ENCODE measurements at places on chromosomes 7 and 10.

DNA sequence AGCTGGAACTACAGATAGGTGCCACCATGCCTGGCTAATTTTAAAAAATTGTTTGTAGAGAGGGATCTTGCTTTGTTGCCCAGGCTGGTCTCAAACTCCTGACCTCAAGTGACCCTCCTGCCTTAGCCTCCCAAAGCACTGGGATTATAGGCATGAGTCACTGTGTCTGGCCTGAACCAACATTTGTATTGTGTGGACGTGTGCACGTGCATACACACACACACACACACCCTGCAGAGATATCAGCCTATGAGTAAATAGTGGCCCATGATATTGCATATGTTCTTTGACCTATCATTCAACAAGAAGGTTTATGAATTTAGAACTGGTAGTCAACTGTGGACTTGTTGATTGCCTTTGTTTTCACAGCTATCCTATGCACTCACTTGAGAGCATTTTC is 161.6 kb downstream of the BAMBI start:
- DNase-seq = no peak

- no peak for DNase-seq
Measured at GRCh38 chr7:153002572-153002971, 243.0 kb downstream of the ACTR3B start.

GRCh38 chr7:135558337-135558767 is 635 bp downstream of the NUP205 start:
- DNase-seq = peak; percentile 23

DNA sequence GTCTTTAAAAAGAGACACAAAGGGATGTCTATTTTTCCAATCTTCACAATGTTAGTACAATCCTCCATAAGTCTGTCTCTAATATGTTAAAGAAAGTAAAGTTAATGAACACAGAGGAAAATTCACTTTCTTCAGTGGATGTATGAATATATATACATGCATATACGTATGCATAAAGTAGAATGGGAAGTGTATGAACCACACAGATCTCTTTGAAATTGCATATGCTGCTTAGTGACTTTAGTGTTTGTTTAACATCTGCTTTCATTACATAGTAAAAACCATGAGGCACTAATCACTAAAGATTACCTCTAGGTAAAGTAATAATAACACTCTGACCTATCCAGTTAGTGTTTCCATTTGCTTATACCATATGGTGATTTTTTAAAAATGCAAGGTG is 451.2 kb downstream of the SEMA3D start:
- DNase-seq = no peak

- no peak for DNase-seq
Measured at GRCh38 chr10:122632031-122632430, 67.6 kb downstream of the C10orf120 start.

DNA sequence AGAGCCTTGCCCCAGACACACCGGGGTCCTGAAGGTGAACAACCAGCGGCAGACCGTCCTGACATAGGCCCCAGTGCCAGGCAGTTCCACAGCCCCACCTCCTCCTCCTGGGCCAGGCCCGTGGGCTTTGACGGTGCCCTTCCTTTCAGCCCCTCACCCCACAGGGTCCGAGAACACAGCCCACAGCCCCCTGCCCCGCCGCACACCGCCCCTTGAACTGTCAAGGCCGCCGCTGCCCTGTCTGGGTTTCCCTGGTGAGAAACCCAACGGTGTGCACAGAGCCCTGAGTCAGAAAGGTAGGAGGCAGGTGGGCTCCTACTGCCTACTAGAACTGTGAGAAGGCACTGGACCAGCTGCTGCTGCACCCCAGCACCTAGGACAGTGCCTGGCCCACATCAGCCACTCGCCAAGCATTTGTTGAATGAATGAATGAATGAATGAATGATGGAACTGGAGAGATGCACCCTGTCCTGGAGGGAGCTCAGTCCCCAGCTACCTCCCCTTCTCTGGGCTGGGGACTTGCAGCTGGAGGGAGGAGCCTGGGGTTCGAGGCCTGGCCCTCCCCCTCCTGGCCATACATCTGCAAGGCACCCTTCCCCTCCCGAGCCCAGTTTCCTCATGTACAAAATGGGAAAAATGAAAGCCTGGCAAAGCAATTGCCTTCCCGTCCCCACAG is 117.9 kb downstream of the SLIT1 start:
- no peak for DNase-seq

GRCh38 chr7:46360811-46361210 is 439.7 kb upstream of the IGFBP3 start:
- DNase-seq = no peak

DNA sequence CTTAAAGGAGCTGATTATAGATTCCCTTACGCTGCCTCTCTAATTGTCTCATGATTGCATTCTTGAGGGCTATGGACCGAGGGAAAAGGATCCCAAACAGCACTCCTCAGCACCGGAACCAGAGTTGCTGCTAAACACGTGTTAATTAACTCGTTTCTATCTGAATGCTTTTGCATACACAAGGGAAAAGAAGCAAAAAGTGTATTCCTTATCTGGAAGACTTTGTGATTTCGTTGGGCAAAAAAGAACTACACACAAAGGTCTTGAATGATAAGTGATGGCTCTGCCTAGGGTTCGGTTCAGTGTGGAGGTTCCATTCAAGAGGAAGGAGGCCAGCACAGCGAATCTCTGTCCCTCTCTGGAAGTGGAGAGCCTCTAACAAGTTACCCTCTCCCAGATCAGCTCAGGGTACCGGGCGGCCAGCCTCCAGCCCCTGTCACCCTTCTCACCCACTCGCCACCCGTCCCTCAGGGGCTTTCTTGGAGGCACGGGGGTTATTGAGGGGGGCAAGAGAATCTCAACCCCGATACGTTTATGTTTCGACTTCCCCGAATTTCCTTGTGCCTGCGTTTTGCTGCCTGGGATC is 515 bp upstream of the SLC4A2 start:
- DNase-seq = no peak

DNA sequence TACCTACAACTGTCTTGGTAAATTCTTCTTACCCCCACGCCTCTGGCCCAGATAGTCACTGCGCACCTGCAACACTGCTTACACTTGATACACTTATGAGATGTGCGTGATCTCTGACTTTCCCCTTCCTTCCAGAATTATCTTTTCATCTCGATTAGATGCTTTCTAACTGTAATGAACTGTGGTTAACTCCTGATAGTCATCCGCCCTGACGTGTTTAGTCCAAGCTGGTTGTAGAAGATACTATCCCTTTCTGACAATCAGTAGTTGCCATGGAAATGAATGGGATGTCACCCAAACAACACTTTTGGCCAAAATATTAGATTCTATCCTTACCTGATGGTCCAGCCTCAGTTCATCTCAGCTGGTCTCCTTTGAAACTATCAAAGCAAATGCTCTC is 241.5 kb downstream of the ADAM12 start:
- no peak for DNase-seq

- DNase-seq = no peak
Measured at GRCh38 chr7:98115746-98116525, 9.3 kb downstream of the LMTK2 start.

DNA sequence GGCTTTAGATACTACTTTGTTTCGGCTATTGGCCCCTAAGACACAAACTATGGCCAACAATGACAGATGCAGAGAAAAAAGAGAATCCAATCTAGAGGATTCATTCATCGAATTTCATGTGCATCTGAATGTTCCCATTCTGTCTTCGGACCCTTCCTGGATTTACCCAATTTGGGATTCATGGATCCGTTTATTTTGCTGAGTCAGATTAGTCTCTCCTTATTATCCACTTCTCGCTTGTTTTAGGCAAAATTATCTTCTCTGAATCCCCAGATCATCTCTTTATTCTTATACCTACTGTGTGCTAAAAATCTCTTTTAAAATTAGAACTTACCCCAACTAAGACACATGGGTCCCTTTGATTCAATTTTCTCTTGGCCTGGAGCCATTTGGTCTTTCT is 6.5 kb downstream of the TRPV6 start:
- DNase-seq = no peak

DNA sequence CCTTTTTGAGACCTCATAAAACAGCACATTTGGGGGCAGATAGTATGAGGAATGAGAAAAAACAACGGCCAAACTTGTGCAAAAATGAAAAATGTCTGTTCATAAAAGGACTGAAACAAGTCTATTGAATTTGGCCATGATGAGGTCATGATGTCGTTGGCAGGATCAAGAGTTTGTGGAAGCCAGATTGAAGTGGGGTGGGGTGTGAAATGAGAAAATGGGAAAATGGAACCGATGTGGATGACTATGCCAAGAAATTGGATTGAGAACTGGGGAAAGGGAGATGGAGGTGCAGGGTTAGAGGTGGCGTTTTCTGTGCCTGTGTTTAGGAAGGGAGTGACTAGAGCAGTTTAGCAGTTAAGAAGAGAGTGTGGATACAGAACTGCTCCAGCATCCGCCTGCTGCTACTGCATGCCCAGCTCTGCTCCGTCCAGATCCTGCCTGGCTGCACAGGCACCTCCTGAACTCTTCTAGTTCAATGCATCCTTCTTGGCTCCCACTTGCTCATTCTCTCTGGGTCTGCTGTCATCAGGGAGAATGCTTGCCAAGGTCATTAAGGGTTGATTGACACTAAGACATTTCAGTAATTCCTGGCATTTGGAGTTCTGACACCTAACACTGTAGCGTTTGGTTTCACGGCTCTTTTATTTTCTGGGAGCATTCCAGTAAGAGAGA is 111.9 kb downstream of the GALNT17 start:
- no peak for DNase-seq

GRCh38 chr10:4931587-4931986 is 31.6 kb upstream of the AKR1C1 start:
- no peak for DNase-seq

- no peak for DNase-seq
Measured at GRCh38 chr7:99782012-99782953, 1.7 kb downstream of the CYP3A4 start.

DNA sequence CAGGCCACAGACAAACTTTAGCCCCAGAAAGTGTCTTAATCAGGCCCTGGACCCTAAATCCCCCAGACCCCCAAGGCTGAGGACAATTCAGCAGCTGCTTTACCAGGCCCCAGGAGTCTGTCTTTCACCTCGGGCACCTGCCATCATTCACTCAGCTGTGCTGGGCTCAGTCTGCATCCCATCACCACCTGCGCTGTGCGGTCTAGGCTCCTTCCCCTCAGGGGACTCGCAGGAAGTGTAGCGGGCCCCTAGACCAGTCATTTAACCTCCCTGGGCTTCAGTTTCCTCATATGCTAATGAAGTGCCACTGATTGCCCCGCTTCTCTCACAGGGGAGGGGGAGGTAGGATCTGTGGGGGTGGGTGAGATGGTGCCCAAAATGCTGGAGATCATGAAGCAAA is 76.4 kb upstream of the ZMIZ1 start:
- DNase-seq = no peak

GRCh38 chr10:103139803-103140202 is 53.3 kb downstream of the NT5C2 start:
- DNase-seq = no peak

- DNase-seq = no peak
Measured at GRCh38 chr10:62185919-62186692, 82.5 kb downstream of the RTKN2 start.

GRCh38 chr10:129163531-129163930 is 303.5 kb upstream of the MGMT start:
- no peak for DNase-seq

- no peak for DNase-seq
Measured at GRCh38 chr10:63683223-63683622, 162.0 kb downstream of the REEP3 start.

DNA sequence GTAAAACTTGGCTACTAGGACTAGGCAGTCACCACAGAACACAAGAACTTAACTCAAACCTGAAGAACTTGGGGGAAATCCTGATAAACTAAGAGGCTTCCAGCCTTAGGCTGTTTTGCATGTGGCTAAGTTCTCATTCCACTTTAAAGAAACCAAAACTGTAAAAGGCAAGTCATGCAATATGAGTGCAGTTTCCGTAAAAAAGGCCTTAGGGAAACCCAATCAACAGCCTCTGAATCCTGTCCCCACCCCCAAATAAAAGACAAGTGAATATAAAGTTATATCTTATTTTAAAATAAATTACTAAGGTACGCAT is 95.1 kb downstream of the USP6NL start:
- no peak for DNase-seq

- no peak for DNase-seq
Measured at GRCh38 chr10:132577350-132578003, 39.9 kb downstream of the INPP5A start.

DNA sequence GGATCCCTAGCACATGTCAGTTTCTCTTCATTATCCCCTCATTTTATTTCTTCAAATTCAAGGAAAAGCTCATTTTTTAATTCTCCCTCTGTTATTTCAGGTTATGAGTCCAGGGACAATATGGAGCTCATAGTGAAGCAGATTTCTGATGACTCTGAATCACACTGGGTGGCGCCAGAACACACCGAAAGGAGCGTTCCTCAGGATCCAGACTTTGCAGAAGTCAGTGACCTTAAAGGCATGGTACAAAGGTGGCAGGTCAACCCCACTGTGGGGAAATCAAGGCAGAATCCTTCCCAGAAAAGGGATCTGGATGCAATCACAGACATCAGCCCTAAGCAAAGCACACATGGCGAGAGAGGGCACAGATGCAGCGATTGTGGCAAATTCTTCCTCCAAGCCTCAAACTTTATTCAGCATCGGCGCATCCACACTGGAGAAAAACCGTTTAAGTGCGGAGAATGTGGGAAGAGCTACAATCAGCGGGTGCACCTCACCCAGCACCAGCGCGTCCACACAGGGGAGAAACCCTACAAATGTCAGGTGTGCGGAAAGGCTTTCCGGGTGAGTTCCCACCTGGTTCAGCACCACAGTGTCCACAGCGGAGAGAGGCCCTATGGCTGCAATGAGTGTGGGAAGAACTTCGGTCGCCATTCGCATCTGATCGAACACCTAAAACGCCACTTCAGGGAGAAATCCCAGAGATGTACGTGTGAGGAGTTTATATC is 21.4 kb downstream of the ZKSCAN5 start:
- DNase-seq = no peak

DNA sequence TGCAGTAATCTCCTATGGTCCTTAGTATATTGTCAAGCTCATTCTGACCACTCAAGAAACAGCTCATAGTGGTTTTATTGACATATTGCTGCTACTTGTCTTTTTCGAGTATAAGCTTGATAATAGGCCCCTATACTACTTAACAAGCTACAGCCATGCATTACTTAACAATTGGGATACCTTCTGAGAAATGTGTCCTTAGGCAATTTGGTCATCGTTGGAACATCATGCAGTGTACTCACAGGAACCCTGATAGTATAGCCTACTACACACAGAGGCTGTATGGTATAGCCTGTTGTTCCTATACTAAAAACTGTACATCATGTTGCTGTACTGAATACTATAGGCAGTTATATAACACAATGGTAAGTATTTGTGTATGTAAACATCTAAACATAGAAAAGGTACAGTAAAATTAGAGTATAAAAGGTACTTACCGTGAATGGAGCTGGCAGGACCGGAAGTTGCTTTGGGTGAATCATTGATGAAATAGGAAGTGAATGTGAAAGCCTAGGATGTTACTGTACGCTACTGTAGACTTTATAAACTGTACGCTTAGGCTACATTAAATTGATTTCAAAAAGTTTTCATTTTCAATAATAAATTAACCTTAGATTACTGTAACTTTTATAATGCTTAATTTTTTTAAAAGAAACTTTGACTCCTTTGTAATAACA is 160.9 kb downstream of the LRRC4 start:
- no peak for DNase-seq
